ENCODE measurements at places on chromosomes 5 and 9.

- DNase-seq = no peak
Observed at GRCh38 chr5:154858972-154859871, 795 bp downstream of the CNOT8 start.

DNA sequence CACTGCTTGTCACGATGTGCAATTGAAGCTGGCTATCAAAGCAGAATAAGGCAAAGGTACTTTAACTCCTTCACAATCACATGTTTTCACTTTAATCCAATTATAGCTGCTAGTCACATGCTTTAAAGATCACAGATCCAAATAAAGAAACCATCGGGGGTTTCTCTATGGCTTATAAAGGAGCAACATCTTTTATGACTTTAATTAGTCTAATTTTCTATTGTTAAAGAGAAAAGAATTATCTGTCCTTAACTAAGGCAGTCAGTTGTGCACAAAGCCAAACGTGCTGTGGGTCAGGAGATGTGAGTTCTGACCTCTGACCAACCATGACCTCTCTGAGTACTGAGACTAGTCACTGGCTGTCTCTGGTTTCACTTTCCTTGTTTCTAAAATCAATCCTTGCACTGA, 561.1 kb downstream of the RAB3C start:
- no peak for DNase-seq

- DNase-seq = no peak
Observed at GRCh38 chr5:84724683-84725082, 340.0 kb upstream of the EDIL3 start.

- no peak for DNase-seq
Observed at GRCh38 chr9:99377790-99378775, 156.0 kb downstream of the SEC61B start.

GRCh38 chr9:97529363-97530076, 28.1 kb downstream of the TMOD1 start:
- no peak for DNase-seq

- DNase-seq = no peak
Observed at GRCh38 chr9:126222835-126223431, 103.7 kb upstream of the MVB12B start.

- DNase-seq = no peak
Observed at GRCh38 chr9:116800885-116801284, 113.8 kb downstream of the TRIM32 start.

DNA sequence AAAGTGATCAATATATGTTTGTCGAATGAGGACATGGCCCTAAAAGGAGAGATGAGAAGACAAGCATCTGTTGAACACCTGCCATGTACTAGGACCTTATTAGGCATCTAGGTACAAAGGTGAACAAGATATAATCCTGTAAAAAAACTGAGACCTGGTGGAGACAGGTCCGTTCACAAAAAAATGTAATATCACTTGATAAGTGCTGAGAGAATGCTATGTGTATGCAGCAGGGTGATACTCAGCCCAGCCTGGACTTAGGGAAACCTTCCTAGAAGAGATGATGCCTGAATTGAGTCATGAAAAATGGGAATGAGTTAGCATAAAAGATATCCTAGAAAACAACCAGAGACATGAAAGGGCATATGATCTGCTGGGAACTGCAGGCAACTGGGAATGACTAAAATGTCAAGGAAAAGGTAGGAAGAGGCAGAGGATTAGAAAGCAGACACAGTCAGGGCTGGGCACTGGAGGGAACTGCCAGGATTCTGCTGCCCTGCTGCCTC, 108.5 kb downstream of the ADRB2 start:
- DNase-seq = no peak

DNA sequence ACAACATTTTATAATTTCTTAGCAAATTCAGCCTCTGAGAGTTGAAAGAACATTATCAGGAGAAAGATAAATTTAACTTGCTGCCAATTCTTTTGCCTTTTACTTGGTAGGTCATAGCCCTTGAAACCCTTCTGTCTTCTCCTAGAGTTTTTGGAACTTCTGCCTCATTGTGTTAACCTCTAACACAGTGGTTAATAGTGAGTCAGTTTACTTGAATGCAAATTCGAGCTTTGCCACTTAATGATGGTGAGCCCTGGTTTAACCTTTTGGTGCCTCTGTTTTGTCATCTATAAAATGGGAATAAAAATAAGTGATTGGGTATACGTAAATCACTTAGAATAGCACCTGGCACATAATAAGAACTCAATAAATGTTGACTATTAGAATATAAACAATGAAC, 1.8 kb upstream of the INIP start:
- DNase-seq = no peak

GRCh38 chr5:124706729-124707361, 39.6 kb downstream of the ZNF608 start:
- peak; percentile 51 for DNase-seq

DNA sequence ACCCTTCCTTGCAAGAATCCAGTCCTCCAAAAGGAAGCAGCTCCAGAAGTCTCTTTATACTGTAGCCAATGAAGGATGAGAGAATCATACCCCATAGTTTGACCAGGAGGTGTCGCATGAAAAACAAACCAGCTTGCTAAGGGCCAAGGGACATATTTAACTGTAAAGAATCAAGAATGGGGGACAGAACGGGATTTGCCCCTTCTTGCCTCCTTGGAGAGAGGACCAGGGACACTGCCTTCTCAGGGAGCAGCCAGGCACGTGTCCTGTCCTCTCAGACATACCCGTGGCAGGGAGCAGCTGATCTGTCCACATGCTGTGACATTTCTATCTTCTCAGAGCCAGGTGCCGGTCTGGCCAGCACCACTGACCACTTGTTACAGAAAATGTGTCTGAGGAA, 11.7 kb downstream of the PRUNE2 start:
- DNase-seq = no peak

- no peak for DNase-seq
Observed at GRCh38 chr5:540906-541538, 16.8 kb upstream of the SLC9A3 start.

- DNase-seq = no peak
Observed at GRCh38 chr5:35904443-35905132, 33.8 kb downstream of the CAPSL start.

GRCh38 chr9:76602199-76602598, 143.2 kb downstream of the GCNT1 start:
- no peak for DNase-seq

DNA sequence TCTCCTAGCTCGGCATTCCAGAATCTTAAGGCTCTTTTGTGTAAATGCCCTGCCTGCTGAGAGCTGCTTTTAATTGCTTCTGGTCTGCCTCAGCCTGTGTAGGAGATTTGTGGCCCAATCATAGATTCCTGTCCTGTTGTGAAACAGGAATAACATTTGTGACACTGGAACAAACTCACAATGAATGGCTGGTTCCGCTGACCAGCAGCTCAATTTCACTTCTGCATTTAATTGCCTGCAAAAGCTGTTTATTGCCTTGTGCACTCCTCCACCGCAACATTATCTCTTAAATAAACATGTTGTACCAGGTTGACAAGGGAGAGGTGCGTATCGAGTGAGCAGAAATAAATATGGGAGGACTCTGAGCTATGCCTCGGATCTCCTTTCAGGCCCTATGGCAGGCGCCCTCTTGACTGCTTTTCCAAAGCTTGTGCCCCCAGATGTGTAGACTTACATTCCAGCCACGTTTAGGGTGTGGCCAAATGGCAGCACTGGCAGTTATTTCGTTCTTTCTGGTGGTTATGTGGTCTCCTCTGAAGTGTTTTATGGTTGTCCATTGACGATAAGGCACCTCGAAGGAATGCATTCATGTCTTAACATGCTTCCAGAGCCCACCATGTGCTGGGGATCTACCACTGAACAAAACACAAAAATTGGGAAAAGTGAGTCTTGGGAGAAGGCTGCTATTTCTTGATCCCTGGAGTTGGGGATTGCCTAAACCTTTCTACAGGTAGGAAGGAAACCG, 58.1 kb downstream of the DMRT1 start:
- no peak for DNase-seq

- no peak for DNase-seq
Observed at GRCh38 chr5:79821-80220, 12.1 kb upstream of the PLEKHG4B start.

GRCh38 chr5:138936-139335, 47.0 kb downstream of the PLEKHG4B start:
- no peak for DNase-seq

GRCh38 chr5:131286400-131286715, 22.5 kb downstream of the CDC42SE2 start:
- DNase-seq = no peak

GRCh38 chr9:93258818-93259489, 75.0 kb downstream of the WNK2 start:
- DNase-seq = no peak

DNA sequence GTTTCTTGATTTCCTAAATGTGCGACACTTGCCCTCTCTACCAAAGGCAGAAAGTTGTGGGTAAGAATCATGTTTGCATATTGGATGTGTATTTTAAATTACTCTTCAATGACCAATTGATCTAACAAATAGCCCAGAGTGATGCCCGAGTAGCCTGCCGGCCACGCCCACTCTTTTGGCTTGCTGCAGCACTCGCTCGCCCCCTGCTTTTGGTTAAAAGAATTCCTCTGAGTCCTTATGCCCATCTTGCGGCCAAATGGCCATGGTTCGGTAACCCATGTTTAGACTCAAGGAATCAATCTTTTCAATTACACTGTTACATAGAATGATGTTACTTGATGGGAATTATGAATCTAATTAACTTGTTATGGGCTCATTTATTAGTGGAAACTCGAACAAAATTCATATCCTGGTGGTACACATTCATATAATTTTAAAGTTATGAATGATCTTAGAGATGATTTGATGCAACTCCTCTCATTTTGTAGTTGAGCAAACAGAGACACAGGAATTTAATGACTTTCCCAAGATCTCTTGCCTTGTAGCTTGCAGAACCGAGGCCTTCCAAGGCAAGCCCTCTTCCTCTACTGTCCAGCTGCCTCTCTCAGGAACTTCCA, 36.5 kb downstream of the PPIC start:
- no peak for DNase-seq

GRCh38 chr9:40911647-40912046, 216.8 kb downstream of the FOXD4L6 start:
- no peak for DNase-seq

GRCh38 chr5:32422697-32423096, 21.8 kb downstream of the ZFR start:
- DNase-seq = no peak

GRCh38 chr5:175689147-175689991, 31.5 kb downstream of the HRH2 start:
- DNase-seq = no peak

DNA sequence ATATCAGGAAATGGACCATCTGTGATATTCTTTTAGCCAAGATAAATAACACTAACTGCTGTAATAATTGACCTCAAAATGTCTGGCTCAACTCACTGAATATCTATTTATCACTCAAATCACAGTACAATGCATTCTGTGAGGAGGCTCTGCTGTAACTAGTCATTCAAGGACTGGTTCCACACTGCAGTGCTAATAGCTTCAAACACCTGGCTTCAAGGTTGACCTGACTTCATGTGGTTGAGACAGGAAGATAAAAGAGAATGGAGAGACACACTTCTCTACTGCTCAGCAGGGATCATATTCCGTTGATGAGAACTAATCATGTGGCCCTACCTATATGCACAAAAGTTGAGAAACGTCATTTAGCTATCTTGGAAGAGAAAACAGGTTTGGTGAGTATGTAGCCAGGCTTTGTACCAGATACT, 3.4 kb upstream of the RHOBTB3 start:
- no peak for DNase-seq
